ENCODE measurements at places on chromosomes 4 and X.

GRCh38 chrX:47228550-47229270 is 4.1 kb upstream of the USP11 start:
- no peak for DNase-seq

GRCh38 chrX:12378706-12379105 is 240.4 kb downstream of the FRMPD4 start:
- DNase-seq: no peak

DNA sequence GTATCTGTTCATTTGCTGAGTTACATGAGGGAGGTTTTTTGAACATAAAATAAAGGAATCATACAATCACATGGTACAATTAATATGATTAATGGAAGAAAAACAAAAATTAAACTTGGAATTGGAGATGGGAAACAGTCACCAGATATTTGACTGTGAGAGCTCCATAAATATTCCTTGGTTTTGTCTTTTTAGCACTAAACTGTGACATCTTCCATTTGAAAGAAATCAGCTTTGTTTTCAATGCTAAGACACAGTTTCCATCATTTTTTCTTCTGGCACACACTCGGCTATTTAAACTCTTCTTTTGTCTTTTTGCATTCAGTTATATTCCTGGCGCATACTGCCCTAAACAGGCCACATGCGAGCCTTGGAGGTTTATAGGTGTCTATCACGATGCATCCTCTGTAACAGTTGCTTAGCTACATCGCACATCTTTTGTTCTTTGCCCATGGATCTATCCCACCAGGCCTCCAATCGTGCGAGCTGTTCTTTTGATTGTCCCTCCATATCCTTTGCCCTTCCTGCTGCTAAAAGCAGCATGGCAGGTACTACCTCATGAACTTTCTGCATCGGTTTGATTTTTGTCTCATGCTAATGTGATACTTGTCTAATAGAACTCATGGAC is 158.3 kb downstream of the LDB2 start:
- DNase-seq: no peak

DNA sequence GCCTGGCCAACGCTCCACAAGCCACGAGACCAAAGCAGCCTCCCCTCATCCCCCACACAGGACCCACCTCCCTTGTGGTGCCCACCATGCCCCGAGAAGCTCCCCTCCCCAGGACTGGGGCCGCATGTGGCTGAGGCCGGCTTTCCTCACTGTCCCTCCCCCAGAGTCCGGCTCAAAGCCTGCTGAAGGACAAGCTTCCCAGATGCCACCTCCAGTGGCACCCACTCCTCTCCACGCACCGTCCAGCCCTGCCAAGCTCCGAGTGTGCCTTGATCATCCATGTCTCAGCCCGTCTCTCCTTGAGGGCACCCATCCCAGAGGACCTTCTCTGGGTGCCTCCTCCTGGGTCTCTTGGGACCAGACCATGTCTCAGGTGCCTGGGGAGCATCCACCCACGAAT is 58.8 kb upstream of the MXD4 start:
- no peak for DNase-seq

Measured in HS-5 (cell line).